ENCODE measurements at places on chromosomes 2 and 18.

- no peak for DNase-seq
Observed at GRCh38 chr2:168230389-168230788, 17.0 kb downstream of the STK39 start.

DNA sequence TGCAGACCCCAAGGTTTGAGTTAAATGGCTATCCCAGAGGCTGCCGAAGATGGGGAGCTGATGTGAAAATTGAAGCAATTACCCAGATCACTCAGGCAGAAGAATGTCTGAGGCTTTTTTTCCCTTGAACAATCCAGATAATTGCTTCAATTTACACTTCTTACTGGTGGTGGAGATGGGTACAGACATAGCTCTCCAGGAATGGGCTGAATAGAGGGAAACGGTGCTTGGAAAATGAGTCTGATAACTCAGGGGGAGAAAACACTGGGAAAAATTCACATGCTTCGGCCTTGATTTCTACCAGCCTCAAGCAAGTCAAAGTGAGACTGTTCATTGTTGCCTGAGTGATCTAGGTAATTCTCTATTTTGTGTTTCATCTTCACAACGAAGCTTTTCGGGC, 9.5 kb upstream of the KIF5C start:
- no peak for DNase-seq

- no peak for DNase-seq
Observed at GRCh38 chr2:120064664-120065063, 51.8 kb downstream of the EPB41L5 start.

GRCh38 chr2:227577555-227577954, 21.1 kb upstream of the SCYGR2 start:
- no peak for DNase-seq

DNA sequence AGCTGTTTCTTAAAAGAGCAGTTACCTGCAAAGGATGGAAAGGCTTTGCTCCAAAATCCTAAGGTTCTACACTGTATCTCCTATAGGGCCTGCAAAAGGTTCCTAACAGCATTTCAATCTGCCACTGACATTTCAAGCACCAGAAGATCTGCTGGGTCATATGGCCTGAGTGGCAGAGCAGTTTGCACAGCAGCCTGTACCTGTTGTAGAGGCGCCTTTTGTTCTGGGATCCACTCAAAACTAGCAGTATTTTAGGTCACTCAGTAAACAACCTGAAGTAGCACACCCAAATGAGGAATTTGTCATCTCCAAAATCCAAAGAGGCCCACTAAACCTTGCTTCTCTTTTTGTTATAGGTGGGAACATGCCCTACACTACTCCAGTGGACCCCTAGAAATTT, 6.2 kb downstream of the FAM210A start:
- no peak for DNase-seq

GRCh38 chr2:43455731-43456642, 139.9 kb downstream of the THADA start:
- no peak for DNase-seq

GRCh38 chr2:45883603-45884000, 232.1 kb downstream of the PRKCE start:
- no peak for DNase-seq

DNA sequence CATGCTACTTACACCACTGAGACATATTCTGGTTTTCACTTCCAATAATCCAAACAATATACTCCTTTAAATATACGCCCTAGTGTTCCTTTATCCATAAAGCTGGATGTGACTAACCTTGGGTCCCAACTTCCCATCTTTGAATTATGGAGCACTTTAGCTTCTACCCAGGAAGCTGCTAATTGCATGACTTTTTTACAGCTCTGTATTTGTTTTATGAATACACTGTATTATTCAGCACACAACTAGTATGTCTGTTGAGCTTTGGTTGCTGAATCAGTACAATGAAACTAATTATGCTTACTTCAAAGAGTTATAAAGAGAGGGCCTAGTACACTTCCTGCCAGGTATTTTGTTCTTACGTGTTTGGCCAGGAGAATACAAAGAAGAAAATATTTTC, 118.5 kb downstream of the BAZ2B start:
- DNase-seq = no peak

- DNase-seq = no peak
Observed at GRCh38 chr18:66168685-66169235, 417.9 kb downstream of the CDH7 start.

GRCh38 chr2:74524005-74524404, 2.0 kb downstream of the DQX1 start:
- DNase-seq = no peak

DNA sequence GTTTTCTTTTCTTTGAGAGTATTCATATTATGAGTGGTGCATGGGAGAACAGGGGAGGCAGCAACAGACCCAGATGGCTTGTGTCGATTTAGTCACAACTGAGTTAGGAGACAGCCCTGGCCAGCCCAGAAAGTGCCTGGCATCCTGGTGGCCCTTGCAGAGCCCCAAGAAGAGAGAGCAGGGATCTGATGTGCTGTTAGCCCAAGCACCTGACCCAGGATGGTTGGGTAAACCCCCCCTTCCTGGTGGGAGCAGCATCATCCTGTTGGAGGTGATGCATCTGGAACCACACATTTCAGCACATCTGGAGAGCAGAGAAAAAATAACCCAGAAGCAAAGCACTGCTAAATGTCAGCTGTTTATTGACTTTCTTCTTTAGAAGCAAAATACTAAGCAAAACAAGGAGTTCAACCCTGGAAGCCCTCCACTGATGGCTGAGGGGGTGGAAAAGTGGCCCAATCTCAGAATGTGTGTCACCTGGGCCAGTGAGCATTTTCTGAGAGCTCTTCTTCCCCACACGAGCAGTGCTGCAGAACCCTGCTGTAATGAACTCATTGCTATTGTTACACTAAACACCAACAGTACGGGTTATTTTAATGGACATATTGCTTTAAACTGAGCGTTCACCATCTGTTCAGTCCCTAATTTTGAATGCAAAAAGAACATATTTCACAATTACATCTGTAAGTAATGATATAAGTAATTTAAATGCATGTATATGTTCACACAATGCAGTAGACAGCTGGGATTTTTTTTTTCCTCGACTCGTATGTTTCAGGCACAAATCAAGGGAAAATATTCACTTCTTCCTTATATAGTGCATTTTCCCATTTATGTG, 100.6 kb upstream of the SMIM21 start:
- no peak for DNase-seq

- DNase-seq = no peak
Observed at GRCh38 chr18:40553029-40553428, 1402.0 kb upstream of the PIK3C3 start.

- DNase-seq = no peak
Observed at GRCh38 chr2:27018142-27018541, 14.6 kb upstream of the TMEM214 start.

- DNase-seq = no peak
Observed at GRCh38 chr18:8041526-8042111, 474.5 kb downstream of the PTPRM start.

- DNase-seq = no peak
Observed at GRCh38 chr18:2878656-2879330, 32.0 kb downstream of the EMILIN2 start.

DNA sequence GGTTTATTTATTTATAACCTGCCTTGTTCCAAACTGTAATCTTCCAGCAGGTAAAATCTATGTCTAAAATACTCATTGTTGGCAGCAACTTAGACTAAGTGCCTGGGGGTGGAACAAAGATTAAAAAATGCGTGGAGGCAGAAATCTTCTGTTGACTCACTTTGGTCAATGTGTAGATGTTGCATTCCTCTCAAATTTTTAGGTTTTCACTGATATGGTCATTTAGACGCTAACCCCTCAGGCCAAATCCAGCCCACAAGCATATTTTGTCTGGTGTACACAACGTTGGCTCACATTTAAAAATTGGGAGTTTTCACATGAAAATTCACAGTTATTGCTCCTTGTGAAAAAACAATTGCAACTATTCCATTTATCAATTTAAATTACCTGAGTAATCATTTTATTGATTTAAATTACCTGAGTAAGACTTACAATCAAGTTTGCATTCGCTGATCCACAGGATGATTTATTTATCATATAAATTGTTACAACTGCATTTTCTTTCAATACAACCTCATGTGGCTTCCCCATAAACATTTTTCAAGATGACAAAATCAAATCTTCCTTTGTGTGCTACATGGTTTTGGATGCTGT, 564.2 kb downstream of the TSN start:
- no peak for DNase-seq

DNA sequence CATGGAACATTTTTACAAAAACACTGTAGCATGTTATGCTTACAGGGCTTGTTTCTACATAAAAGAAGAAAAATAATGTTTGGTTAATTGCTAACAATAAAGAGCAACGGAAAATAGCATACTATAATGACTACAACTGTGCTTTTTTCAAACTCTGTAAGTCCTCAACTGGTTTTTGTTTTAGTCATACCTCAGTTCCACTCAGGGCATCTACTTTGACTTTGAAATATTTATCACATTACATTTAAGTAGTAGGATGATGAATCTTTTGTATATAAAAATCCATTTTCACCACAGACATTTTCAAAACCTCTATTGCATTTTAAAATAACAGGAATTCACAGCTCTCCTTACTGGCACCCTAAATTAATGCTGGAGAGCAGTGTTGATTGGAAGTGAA, 8.3 kb downstream of the SATB2 start:
- no peak for DNase-seq

DNA sequence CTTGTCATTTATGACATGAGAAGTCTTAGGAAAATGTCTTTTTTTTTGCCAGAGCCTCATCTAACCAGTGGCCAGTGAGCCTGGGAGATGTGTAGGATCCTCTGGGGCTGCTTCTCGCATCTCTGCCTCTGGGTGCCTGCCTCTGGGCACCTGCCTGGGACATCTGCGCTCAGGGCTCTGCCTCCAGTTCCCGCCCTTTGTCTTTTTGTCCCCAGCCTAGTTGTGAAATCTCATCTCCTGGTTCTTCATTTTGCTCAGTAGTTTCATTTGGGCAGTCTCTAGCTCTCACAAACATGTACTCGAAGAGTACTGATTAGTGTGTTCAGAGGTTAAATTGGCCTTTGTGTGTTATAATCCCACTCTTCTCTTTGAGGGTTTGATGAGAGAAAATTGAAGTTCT, 92.0 kb downstream of the LTBP1 start:
- DNase-seq = no peak

DNA sequence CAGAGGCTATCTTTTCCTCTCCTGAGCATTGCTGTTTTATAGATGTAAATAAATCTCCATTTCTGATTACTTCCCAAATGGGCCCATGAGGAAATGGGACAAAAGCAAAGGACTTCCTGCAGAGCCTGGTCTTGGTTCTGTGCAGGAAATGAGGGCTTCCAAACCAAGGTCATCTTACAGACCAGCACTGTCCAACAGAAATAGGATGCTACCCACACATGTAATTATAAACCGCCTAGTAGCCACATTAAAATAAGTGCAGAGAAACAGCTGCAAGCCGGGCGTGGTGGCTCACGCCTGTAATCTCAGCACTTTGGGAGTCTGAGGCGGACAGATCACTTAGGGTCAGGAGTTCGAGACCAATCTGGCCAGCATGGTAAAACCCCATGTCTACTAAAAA, 6.2 kb downstream of the TTL start:
- DNase-seq = no peak

GRCh38 chr18:40258311-40258710, 1696.7 kb upstream of the PIK3C3 start:
- DNase-seq = no peak

All from dorsolateral prefrontal cortex (tissue), 122 donors.